M059J (cell line): ENCODE measurements at places on chromosomes 5 and 9. TPM values are rescaled to one million over a fixed set of nuclear protein-coding genes. Genes with fewer than 3 reads are reported as not detected.

Gene TICAM2
- total RNA-seq = 14.0 and 16.0 TPM in 2 replicates

Gene RNF20
- total RNA-seq = 24.9 and 35.0 TPM in 2 replicates

Gene JAKMIP2
- 1.1 and 2.3 TPM in 2 replicates for total RNA-seq

Gene SMIM32
- not detected in 2 replicates for total RNA-seq

Gene DMGDH
- total RNA-seq = not detected in 2 replicates

Gene LRSAM1
- 9.5 and 12.4 TPM in 2 replicates for total RNA-seq

Gene DDX4
- total RNA-seq = not detected in 2 replicates

Gene DRD1
- total RNA-seq = 0.12 and 0.57 TPM in 2 replicates

Gene TAS2R1
- total RNA-seq = not detected in 2 replicates

Gene SERF1B
- total RNA-seq = 42.9 and 46.5 TPM in 2 replicates

Gene SNCAIP
- total RNA-seq = 0.39 and 0.44 TPM in 2 replicates

Gene BTNL8
- total RNA-seq = not detected in 2 replicates

Gene ADRB2
- total RNA-seq = 6.6 and 8.0 TPM in 2 replicates

Gene PCSK5
- 0.07 and 0.10 TPM in 2 replicates for total RNA-seq

Gene ZBTB6
- 7.7 and 14.8 TPM in 2 replicates for total RNA-seq

Gene N4BP3
- 0.05 TPM in 1 of 2 replicates, not detected in the other for total RNA-seq

Gene CPEB4
- total RNA-seq = 13.6 and 20.5 TPM in 2 replicates

Gene BNC2
- total RNA-seq = 5.5 and 7.0 TPM in 2 replicates

Gene MACIR
- 32.8 and 44.8 TPM in 2 replicates for total RNA-seq

Gene UBE2D2
- 127 and 165 TPM in 2 replicates for total RNA-seq

Gene RNF183
- not detected in 2 replicates for total RNA-seq

Gene ENTREP1
- total RNA-seq = 0.05 TPM in 1 of 2 replicates, not detected in the other

Gene FSTL4
- total RNA-seq = not detected in 2 replicates

Gene C1QTNF2
- total RNA-seq = 2.5 and 3.3 TPM in 2 replicates

Gene GAS1
- 5.9 and 8.9 TPM in 2 replicates for total RNA-seq

Gene APBA1
- total RNA-seq = 0.69 and 1.2 TPM in 2 replicates

Gene SHOC1
- total RNA-seq = 0.02 and 0.10 TPM in 2 replicates

Gene PTPRD
- total RNA-seq = 0.12 TPM in 1 of 2 replicates, not detected in the other

Gene PCDHB16
- 3.0 and 8.6 TPM in 2 replicates for total RNA-seq

Gene STC2
- 311 and 328 TPM in 2 replicates for total RNA-seq

Gene LECT2
- total RNA-seq = not detected in 2 replicates

Gene PCDHGC3
- total RNA-seq = 41.3 and 88.4 TPM in 2 replicates

Gene TSLP
- total RNA-seq = 0.59 and 0.79 TPM in 2 replicates

Gene CCDC112
- 2.5 and 4.8 TPM in 2 replicates for total RNA-seq

Gene GPR150
- total RNA-seq = 0.34 and 2.4 TPM in 2 replicates

Gene IL13
- not detected in 2 replicates for total RNA-seq

Gene FGD3
- 0.20 TPM in 1 of 2 replicates, not detected in the other for total RNA-seq

Gene GADD45G
- 0.32 and 0.49 TPM in 2 replicates for total RNA-seq

Gene ZDHHC12
- total RNA-seq = 154 and 175 TPM in 2 replicates

Gene IFNA21
- total RNA-seq = not detected in 2 replicates

Gene LYRM7
- total RNA-seq = 4.2 and 8.4 TPM in 2 replicates

Gene RAPGEF1
- 14.5 and 30.8 TPM in 2 replicates for total RNA-seq

Gene DCANP1
- not detected in 2 replicates for total RNA-seq

Gene SLC34A1
- total RNA-seq = 0.02 TPM in 1 of 2 replicates, not detected in the other

Gene SPARC
- 2,332 and 4,342 TPM in 2 replicates for total RNA-seq

Gene FST
- 0.99 and 6.8 TPM in 2 replicates for total RNA-seq

Gene DOCK2
- 45.9 and 47.7 TPM in 2 replicates for total RNA-seq

Gene PCDHGB5
- total RNA-seq = not detected in 2 replicates

Gene MPDZ
- total RNA-seq = 9.5 and 17.2 TPM in 2 replicates

Gene HAPLN1
- total RNA-seq = 0.20 and 0.99 TPM in 2 replicates

Gene CBY3
- total RNA-seq = not detected in 2 replicates

Gene CCDC152
- 1.6 and 3.0 TPM in 2 replicates for total RNA-seq

Gene C9
- not detected in 2 replicates for total RNA-seq

Gene TMEM174
- total RNA-seq = not detected in 2 replicates

Gene FCN1
- total RNA-seq = not detected in 2 replicates

Gene CCNO
- 5.1 and 5.5 TPM in 2 replicates for total RNA-seq

Gene SPATA31E1
- not detected in 2 replicates for total RNA-seq

Gene MARVELD2
- total RNA-seq = 4.1 and 5.7 TPM in 2 replicates

Gene SLC36A2
- not detected in 2 replicates for total RNA-seq

Gene DND1
- total RNA-seq = 0.44 TPM in 1 of 2 replicates, not detected in the other
